ENCODE measurements at places on chromosomes 2 and 18.

GRCh38 chr2:200403814-200404213 is 97.3 kb downstream of the SPATS2L start:
- DNase-seq = no peak

DNA sequence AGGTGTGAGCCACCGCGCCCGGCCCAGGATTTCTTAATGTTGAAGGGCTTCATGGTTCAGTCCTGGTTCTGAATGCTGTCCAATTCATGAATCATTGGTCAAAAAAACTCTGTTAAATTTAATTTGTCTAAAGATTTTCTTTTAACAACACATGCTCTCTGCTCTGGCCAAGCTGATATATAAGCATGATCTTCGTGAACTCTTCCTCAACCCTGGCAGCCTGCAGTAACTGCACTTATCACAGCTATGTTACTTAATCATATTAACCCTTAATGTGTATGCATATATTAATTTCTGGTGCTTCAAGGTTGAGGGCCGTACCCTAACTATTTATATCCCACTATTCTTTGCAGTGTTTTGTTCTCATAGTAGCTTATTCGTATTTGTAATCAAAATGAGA is 29.4 kb upstream of the FRZB start:
- DNase-seq = no peak

GRCh38 chr2:83901317-83901716 is 557.8 kb downstream of the SUCLG1 start:
- DNase-seq = no peak

GRCh38 chr2:205482399-205483081 is 199.8 kb upstream of the NRP2 start:
- DNase-seq = no peak

GRCh38 chr2:70442301-70443077 is 111.1 kb downstream of the TGFA start:
- DNase-seq = no peak

All from stimulated activated CD4-positive, alpha-beta T cell treated with anti-CD3 and anti-CD28 coated beads, Interleukin-4, amount 100 ng/mL, for 4 hours (primary cell).